ENCODE measurements at places on chromosomes 13 and 19.
A peak's percentile ranks its signal among the peaks of the same experiment; 100 is the strongest.

GRCh38 chr13:23086968-23087623 lies 93.7 kb upstream of the SGCG start:
- DNase-seq = no peak

DNA sequence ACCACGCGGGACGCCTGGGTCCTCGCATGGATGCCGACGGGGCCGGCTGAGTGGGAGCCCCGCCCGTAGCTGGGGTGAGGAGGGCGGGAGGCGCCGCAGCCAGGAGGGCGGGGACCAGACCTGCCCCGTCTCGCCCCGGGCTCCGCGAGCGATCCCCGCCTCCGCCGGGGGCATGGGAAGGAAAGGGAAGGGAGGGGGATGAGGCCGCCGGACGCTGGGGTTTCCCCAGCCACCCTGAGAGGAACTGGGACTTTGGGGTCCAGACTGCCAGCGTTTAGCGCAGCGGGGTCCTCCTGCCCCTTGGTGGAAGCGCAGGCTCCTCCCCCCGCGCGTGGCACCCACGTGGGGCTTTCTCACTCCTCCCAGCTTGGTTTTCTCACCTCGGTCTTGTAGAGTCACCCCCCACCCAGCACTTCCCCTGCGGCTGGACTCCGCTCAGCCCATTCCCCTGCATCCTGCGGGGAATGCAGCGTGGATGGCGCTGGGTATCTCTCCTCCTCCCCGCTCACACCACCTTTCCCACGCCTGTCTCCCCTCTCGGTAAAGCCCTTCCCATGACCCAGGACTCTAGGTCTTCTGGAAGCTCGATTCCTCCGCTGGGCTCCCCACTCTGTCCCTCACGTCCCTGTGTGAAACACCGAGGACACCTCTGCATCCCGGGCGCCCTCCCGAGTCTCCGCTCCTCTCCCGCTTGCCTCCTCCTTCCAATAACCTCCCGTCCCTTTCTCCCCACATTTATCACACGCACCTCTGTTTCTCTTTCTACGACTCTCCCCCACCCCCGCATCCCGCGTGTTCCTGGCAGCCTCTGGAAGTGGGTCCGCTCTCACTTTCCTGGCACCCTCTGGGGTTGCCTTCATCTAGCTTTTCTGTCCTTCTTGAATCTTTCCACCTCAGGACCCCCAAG lies 2.1 kb downstream of the TGFB1 start:
- DNase-seq = peak; percentile 88

DNA sequence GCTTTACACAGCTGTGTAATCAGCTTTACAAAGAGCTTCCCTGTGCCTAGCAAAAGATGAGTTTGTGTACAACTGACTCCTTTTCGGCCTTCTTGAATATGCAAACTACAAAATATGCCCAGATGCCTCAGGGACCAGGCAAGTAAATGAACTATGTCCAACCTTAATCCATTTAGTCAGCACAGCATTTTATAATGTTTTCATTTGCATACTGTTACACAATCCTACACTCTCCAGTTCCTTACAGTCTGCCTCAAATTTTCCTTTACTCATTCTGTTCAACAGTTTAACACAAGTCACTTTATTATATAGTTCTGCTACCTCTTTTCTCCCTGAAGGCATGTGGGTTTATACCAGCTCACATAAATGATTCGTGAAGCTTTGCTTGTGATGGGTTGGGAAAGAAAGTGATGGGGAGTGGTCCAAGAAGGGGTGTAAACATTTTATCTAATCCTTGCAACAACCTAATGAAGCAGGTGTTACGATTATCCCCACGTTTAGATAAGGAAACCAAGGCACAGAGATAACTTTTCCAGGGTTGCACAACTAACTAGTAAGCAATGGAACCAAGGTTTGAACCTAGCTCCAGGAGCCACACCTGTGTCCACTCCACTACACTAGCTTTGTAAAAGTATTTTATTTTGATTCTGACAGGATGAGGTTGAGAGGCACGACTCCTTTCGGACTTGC lies 3.3 kb upstream of the USP12 start:
- DNase-seq = no peak

DNA sequence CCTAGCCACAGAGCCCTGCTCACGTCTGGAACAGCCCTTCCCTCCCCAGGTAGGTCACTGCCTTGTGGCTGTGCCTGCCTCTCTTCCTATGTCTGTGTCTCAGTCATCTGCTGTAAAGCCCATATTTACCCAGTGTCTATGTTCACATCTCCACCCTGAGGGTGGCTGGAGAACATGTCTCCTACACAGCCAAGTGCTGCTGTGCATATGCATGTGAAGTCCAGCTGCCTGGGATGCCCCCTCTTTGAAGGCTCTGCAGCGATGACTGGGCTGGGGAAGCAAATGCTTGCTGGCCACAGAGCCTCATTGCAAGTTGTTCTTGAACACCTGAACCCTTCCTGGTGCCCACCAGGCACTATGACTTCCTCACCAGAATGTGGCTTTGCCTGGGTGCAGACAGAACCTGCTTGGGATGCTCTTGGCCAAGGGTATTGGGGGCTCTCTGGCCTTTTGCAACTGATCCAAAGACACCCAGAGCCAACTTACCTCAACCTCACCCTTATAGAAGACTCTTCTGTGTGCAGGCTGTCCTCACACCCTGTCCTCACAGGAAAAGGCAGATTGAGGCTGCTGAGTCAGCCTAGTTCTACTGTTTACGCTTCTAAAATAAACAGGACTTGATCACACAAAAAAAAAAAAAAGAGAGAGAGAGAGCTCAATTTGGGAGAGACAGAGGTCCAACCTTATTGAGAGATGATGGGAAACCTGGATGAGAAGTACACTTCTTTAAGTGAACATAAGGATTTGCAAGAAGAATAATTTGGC lies 26.5 kb downstream of the MRPL57 start:
- no peak for DNase-seq

DNA sequence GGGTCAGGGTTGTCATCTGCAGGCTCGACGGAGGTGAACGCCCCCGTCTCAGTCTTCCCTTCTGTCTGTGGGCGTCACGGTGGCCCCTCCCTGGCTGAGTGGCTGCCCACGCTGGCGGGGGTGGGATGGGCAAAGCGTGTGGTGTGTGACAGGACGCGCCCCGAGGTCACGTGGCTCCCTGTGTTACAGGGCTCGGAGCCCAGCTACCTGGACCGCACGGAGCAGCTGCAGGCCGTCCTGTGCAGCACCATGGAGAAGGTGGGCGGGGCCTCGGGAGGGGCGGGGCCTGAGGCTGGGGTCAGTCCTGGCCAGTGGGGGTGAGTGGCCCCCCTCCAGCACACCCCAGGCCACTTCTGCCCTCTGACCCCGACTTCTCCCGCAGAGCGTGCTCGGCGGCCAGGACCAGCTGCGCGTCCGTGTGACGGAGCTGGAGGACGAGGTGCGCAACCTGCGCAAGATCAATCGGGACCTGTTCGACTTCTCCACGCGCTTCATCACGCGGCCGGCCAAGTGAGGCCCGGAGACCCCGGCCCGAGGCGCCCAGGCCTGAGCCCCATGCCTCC lies 6.3 kb upstream of the GRIN3B start:
- no peak for DNase-seq

DNA sequence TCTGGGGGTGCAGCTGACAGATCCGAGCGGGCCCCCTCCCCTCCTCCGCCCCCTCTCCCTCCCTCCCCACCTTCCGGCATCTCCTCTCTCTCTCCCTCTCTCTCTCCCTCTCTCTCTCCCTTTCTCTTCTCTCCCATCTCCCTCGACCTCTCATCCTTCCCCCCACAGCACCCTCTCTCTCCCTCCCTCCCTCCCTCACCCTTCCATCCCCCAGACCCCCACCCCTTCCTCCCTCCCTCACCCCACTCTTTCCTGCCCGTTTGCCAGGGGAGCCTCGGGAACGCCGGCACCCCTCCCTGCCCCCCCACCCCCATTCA lies 666 bp downstream of the CELF5 start:
- no peak for DNase-seq

DNA sequence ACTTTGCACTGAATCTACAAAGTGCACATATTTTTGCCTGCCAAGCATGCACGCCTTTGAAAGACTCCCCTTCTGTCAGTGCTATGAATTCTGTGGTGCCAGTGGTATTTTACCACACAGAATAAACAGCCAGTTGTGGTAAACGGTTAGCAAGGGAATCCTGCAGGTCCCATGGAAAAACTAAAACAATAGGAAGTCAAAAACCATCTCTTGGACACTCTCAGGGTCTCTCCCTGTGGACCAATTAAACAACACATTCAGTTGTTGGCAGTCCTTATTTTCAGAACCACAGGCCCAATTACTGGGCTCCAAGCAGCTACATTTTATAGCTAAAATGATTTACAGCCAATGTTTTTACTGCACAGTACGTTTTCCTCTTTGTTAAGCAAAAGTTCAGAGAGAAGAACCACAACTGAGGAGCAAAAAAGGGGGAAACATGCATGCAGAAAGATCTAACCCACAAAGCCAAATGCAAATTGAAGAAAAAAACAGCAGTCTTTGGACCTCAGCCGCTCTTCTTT lies 116.9 kb downstream of the KCTD12 start:
- no peak for DNase-seq

DNA sequence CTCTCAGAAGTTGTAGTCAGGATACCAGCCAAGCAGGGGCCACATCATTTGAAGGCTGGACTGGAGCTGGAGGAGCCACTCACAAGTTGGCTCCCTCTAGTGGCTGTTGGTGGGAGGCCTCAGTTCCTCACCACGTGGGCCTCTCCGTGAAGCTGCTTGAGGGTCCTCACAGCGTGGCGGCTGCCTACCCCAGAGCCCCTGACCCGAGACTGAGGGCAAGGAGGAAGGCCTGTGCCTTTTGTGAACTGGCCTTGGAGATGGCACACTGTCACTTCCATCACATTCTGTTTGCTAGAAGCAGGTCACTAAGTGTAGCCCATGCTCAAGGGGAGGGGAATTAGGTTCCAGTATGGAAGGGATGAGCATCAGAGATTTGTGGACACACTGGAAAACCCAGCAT lies 14.6 kb downstream of the GNA11 start:
- peak; percentile 66 for DNase-seq

All from CD4-positive, alpha-beta T cell treated with Interferon gamma for 1 hour (primary cell).